ENCODE measurements at places on chromosomes 4 and X. TPM values are rescaled to one million over a fixed set of nuclear protein-coding genes. Genes with fewer than 3 reads are reported as not detected.

DRP2 gene
- not detected for total RNA-seq

IL15 gene
- 2.1 TPM for total RNA-seq

VEGFC gene
- 1.3 TPM for total RNA-seq

ZNF630 gene
- total RNA-seq = 4.2 TPM

PHOX2B gene
- not detected for total RNA-seq

TCEAL7 gene
- 2.3 TPM for total RNA-seq

CENPVL2 gene
- not detected for total RNA-seq

FAM47E gene
- total RNA-seq = 16.2 TPM

DNA sequence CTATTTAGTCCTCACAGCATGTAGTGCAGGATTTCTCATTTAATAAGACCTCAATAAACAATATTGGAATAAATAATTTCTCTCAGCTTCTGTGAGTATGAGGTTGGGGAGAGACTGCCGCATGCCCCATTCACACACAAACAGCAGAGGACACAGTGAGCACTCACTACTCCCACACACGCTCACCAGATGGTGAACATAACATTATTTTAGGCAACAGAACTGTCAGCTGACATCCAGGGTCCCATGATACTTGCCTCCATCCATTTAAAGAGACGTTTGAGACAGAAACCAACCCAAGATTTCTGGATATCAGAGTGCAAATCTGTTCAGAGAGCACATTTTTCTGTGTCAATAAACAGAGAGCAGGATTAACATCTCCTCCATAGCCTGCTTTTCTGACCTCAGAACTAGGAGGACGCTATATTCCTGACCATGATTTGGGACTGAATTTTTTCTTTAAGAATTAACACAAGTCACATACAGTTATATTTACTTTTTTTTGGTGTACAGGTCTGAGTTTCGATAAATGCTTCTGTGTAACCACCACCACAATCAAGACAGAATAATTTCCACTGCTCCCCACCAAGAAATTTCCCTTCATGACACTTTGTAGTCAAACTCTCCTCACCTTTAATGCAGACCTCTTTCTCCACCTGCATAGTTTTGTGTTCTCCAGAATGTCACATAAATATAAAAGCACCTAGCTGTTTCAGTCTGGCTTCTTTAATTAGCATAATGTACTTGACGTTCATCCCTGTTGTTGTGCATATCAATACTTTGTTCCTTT, 16.7 kb downstream of the GPRIN3 start:
- H3K27ac ChIP-seq = no peak overlapping the region
- peak; percentile 13 for DNase-seq
- H3K27me3 ChIP-seq = no peaks in the 10 kb centered on the region
- H3K4me1 ChIP-seq = peaks cover 39% of the 10 kb centered on the region
- H3K36me3 ChIP-seq = no peaks in the 10 kb centered on the region
- no peak overlapping the region for H3K4me3 ChIP-seq

GRCh38 chrX:132843363-132843762, 115.1 kb downstream of the HS6ST2 start:
- H3K36me3 ChIP-seq = no peaks in the 10 kb centered on the region
- H3K4me1 ChIP-seq = no peaks in the 10 kb centered on the region
- no peaks in the 10 kb centered on the region for H3K27me3 ChIP-seq
- H3K27ac ChIP-seq = no peak overlapping the region
- H3K4me3 ChIP-seq = no peak overlapping the region

GRCh38 chr4:183240581-183241321, 79.3 kb downstream of the CLDN22 start:
- DNase-seq = peak; percentile 56
- no peak overlapping the region for H3K4me3 ChIP-seq
- no peaks in the 10 kb centered on the region for H3K36me3 ChIP-seq
- peak overlapping the region; percentile 85 for H3K27ac ChIP-seq

GRCh38 chrX:13311560-13311959, 8.3 kb downstream of the ATXN3L start:
- no peaks in the 10 kb centered on the region for H3K4me1 ChIP-seq
- DNase-seq = no peak
- no peak overlapping the region for H3K4me3 ChIP-seq
- H3K27me3 ChIP-seq = no peaks in the 10 kb centered on the region

DNA sequence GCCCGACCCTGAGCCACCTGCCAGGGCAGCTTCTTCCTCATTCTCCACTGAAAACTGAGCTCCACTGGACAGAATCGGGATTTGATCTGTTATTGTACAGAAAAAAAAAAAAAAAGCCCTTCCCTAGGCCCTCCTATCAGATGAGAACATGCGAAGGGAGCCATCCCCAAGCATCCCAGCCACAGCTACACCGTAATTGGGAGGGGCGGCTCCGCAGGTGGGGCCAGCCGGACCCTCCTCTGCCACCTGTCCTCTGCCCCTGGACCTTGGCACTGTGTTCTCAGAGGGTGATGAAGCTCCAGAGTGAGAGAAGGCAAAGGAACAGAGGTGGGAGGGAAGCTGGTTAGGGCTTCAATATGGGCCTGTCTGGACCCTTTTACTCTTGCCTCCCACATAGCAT, 240.0 kb upstream of the PSAPL1 start:
- DNase-seq = no peak
- no peaks in the 10 kb centered on the region for H3K36me3 ChIP-seq
- no peak overlapping the region for H3K27ac ChIP-seq
- H3K4me3 ChIP-seq = no peak overlapping the region
- H3K27me3 ChIP-seq = no peaks in the 10 kb centered on the region

DNA sequence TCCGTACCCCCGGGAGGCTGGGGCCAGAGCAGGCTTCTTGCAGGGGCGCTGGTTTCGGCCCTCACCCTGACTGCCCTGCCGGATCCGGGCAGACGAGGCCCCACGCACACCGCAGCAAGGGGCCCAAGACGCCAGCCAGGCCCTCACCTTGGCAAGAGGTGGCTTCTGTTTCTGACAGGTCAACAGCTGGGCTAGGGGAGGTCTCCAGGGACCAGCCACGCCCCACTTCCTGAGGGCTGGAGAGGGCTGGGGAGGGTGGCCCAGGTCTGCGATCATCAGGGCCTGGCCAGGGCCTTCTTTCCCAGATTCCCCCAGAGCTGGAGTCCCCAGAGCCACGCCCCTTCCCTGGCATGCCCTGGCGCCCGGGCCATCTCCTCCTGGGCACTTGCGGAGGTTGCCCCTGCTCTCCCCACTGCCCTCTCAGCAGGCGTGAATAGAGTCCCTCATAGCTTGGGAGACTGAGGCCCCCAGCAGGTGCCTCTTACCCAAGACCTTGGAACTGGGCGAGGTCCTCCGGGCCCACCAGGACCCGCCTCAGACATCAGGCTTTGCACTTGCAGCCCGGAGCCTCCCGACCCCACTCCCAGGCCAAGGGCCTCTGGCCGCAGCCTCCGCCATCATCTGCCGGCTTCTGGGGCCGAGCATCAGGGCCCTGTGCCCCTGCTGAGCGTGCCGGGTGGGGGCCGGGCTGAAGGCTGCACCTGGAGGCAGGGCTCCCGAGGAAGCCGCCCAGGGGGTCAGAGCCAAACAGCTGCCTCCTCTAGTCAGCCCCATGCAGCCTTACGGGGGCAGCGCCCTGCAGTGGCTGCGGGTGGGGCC, 6.3 kb upstream of the FGFR3 start:
- H3K27ac ChIP-seq = peak overlapping the region; percentile 21
- H3K4me3 ChIP-seq = no peak overlapping the region
- H3K36me3 ChIP-seq = no peaks in the 10 kb centered on the region
- peaks cover 22% of the 10 kb centered on the region for H3K4me1 ChIP-seq

DNA sequence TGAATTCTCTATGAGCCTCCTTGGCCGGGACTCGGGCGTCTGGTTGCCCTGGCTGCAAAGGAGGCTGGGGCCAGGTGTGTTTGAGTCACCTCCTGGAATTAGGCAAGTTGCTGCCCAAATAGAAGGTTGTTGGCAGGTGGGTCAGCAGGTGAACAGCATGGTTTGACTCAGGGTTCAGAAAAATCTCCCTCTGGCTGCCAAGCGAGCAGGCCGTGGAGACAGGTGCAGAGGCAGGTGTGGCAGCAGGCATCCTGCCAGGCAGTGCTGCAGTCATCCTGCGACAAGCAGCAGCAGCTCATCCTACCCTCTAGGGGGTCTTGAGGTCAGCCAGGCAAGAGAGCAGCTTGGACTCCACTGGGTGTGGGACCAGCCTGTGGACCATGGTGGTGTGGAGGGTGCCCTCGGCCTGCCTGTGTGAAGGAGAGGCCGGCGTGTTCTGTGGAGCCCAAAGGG, 8.2 kb downstream of the MSANTD1 start:
- H3K27me3 ChIP-seq = no peaks in the 10 kb centered on the region
- no peak overlapping the region for H3K27ac ChIP-seq
- H3K4me3 ChIP-seq = no peak overlapping the region
- H3K4me1 ChIP-seq = no peaks in the 10 kb centered on the region

- no peaks in the 10 kb centered on the region for H3K27me3 ChIP-seq
- H3K4me1 ChIP-seq = no peaks in the 10 kb centered on the region
- no peaks in the 10 kb centered on the region for H3K36me3 ChIP-seq
- DNase-seq = no peak
- H3K27ac ChIP-seq = no peak overlapping the region
Observed at GRCh38 chr4:107541511-107541910, 178.5 kb downstream of the PAPSS1 start.

DNA sequence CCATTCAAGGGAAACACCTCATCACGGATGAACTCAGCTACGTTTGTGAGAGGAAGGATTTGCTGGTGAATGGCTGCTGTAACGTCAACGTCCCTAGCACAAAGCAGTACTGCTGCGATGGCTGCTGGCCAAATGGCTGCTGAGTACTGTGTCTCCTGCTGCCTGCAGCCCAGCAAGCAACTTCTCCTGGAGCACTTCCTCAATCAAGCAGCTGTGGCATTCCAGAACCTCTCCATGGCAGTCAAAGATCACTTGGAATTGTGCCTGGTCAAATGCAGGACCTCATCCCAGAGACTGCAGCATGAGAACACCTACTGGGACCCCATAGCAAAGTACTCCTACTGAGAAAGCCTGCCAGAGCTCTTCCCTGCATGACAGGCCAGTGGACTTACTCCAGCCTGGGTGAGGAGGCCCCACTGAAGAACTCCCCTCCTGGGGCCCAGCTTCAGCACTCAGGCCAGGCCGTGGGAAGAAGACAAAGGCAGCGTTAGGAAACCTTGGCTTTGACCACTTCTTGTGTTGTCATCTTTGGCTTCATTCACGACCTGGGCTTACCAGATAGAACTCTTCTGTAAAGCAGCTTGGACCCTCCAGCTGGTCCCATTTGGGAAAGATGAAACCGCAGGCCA, 244.3 kb downstream of the RBMX2 start:
- DNase-seq = no peak
- H3K27me3 ChIP-seq = no peaks in the 10 kb centered on the region
- no peak overlapping the region for H3K4me3 ChIP-seq
- no peak overlapping the region for H3K27ac ChIP-seq
- no peaks in the 10 kb centered on the region for H3K36me3 ChIP-seq

- no peaks in the 10 kb centered on the region for H3K27me3 ChIP-seq
- H3K4me1 ChIP-seq = no peaks in the 10 kb centered on the region
- no peak overlapping the region for H3K4me3 ChIP-seq
- DNase-seq = no peak
- H3K27ac ChIP-seq = no peak overlapping the region
- H3K36me3 ChIP-seq = no peaks in the 10 kb centered on the region
Observed at GRCh38 chr4:159460371-159460770, 357.5 kb downstream of the RAPGEF2 start.

GRCh38 chrX:41684138-41684537, 4.6 kb upstream of the GPR34 start:
- H3K27me3 ChIP-seq = no peaks in the 10 kb centered on the region
- no peaks in the 10 kb centered on the region for H3K36me3 ChIP-seq
- H3K4me1 ChIP-seq = peaks cover 8% of the 10 kb centered on the region
- no peak overlapping the region for H3K27ac ChIP-seq
- no peak overlapping the region for H3K4me3 ChIP-seq

- no peaks in the 10 kb centered on the region for H3K27me3 ChIP-seq
- peaks cover 7% of the 10 kb centered on the region for H3K36me3 ChIP-seq
- no peak overlapping the region for H3K27ac ChIP-seq
- H3K4me1 ChIP-seq = peaks cover 7% of the 10 kb centered on the region
- no peak overlapping the region for H3K4me3 ChIP-seq
- no peak for DNase-seq
Observed at GRCh38 chr4:24809815-24810405, 14.5 kb downstream of the SOD3 start.

- DNase-seq = no peak
- no peaks in the 10 kb centered on the region for H3K27me3 ChIP-seq
- peaks cover 2% of the 10 kb centered on the region for H3K36me3 ChIP-seq
- H3K27ac ChIP-seq = no peak overlapping the region
- no peak overlapping the region for H3K4me3 ChIP-seq
Observed at GRCh38 chr4:75666299-75666698, 6.9 kb downstream of the G3BP2 start.

- no peak for DNase-seq
- no peak overlapping the region for H3K27ac ChIP-seq
- no peak overlapping the region for H3K4me3 ChIP-seq
- no peaks in the 10 kb centered on the region for H3K36me3 ChIP-seq
- no peaks in the 10 kb centered on the region for H3K27me3 ChIP-seq
Observed at GRCh38 chrX:981791-982626, 230.4 kb downstream of the CRLF2 start.

DNA sequence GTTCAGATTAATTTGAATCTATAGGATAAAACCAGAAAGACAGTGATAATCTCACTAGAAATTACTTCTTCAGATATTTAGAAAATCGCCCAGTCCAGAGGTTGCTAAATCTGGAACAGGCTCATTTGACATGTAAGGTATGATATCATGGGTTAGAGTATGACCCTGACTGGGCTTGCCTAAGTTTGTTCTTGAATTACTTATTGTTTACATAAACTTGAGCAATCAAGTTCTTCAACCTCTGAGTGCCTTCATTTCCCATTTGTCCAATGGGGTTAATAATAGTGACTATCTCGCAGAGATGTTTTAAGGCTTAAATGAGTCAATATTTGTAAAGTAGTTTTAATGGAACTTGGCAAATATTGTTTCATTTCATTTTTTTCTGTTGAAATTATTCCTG, 1947.6 kb upstream of the IGFBP7 start:
- no peaks in the 10 kb centered on the region for H3K4me1 ChIP-seq
- no peaks in the 10 kb centered on the region for H3K27me3 ChIP-seq
- no peak overlapping the region for H3K27ac ChIP-seq
- no peak for DNase-seq

GRCh38 chr4:185730849-185731608, 81.0 kb downstream of the SORBS2 start:
- H3K27ac ChIP-seq = peak overlapping the region; percentile 6
- H3K27me3 ChIP-seq = no peaks in the 10 kb centered on the region
- DNase-seq = no peak
- H3K36me3 ChIP-seq = peaks cover 4% of the 10 kb centered on the region
- H3K4me3 ChIP-seq = no peak overlapping the region

- H3K4me1 ChIP-seq = no peaks in the 10 kb centered on the region
- DNase-seq = no peak
- H3K4me3 ChIP-seq = no peak overlapping the region
- H3K27ac ChIP-seq = no peak overlapping the region
- no peaks in the 10 kb centered on the region for H3K36me3 ChIP-seq
- H3K27me3 ChIP-seq = no peaks in the 10 kb centered on the region
Observed at GRCh38 chrX:1475881-1476280, 23.2 kb upstream of the ASMTL start.

- no peak for DNase-seq
- peaks cover 20% of the 10 kb centered on the region for H3K4me1 ChIP-seq
- H3K4me3 ChIP-seq = no peak overlapping the region
- H3K36me3 ChIP-seq = no peaks in the 10 kb centered on the region
- no peak overlapping the region for H3K27ac ChIP-seq
- H3K27me3 ChIP-seq = no peaks in the 10 kb centered on the region
Observed at GRCh38 chr4:139146926-139147629, 29.9 kb downstream of the ELF2 start.
